Fibroblast of the aortic adventitia (primary cell): ENCODE measurements at places on chromosomes 2 and 18. TPM values are rescaled to one million over a fixed set of nuclear protein-coding genes. Genes with fewer than 3 reads are reported as not detected.

SCYGR4 gene
- total RNA-seq, result not detected in 2 replicates

STEAP3 gene
- total RNA-seq, result 7.0 and 50.9 TPM in 2 replicates

PLA2R1 gene
- 25.0 and 27.0 TPM in 2 replicates for total RNA-seq

RBM43 gene
- 11.9 and 14.3 TPM in 2 replicates for total RNA-seq

C1QL2 gene
- total RNA-seq, result not detected in 2 replicates

ZEB2 gene
- 104 and 129 TPM in 2 replicates for total RNA-seq

TUBB8B gene
- not detected in 2 replicates for total RNA-seq

SMAD2 gene
- total RNA-seq, result 58.7 and 118 TPM in 2 replicates

FAHD2B gene
- 0.90 and 2.5 TPM in 2 replicates for total RNA-seq

RGPD8 gene
- 16.4 and 22.1 TPM in 2 replicates for total RNA-seq

FOXD4L1 gene
- total RNA-seq, result 0.09 and 0.16 TPM in 2 replicates

KATNAL2 gene
- 2.7 and 10.4 TPM in 2 replicates for total RNA-seq

NGEF gene
- total RNA-seq, result 1.1 and 17.4 TPM in 2 replicates

SFTPB gene
- 0.09 TPM in 1 of 2 replicates, not detected in the other for total RNA-seq

UGT1A3 gene
- not detected in 2 replicates for total RNA-seq

ZSCAN30 gene
- 18.6 and 22.6 TPM in 2 replicates for total RNA-seq

OR6B2 gene
- total RNA-seq, result not detected in 2 replicates

DYNAP gene
- not detected in 2 replicates for total RNA-seq

LONRF2 gene
- 1.8 and 2.0 TPM in 2 replicates for total RNA-seq

RSAD2 gene
- 0.63 and 4.0 TPM in 2 replicates for total RNA-seq

MLPH gene
- 5.2 and 6.1 TPM in 2 replicates for total RNA-seq

LRP1B gene
- 0.36 and 0.74 TPM in 2 replicates for total RNA-seq

REG3A gene
- total RNA-seq, result not detected in 2 replicates

ZSWIM2 gene
- 0.18 TPM in 1 of 2 replicates, not detected in the other for total RNA-seq

CRYGA gene
- not detected in 2 replicates for total RNA-seq

MC2R gene
- not detected in 2 replicates for total RNA-seq

KYNU gene
- under 0.01 and 1.3 TPM in 2 replicates for total RNA-seq

FAP gene
- total RNA-seq, result 150 and 228 TPM in 2 replicates

HRH4 gene
- total RNA-seq, result under 0.01 TPM in 1 of 2 replicates, not detected in the other

SEPTIN10 gene
- total RNA-seq, result 137 and 145 TPM in 2 replicates

STPG4 gene
- total RNA-seq, result 0.09 TPM in 1 of 2 replicates, not detected in the other

NDC80 gene
- 5.0 and 43.5 TPM in 2 replicates for total RNA-seq

IL36B gene
- total RNA-seq, result not detected in 2 replicates

FNDC4 gene
- 7.3 and 45.8 TPM in 2 replicates for total RNA-seq

DSEL gene
- total RNA-seq, result 18.5 and 108 TPM in 2 replicates

ASPRV1 gene
- 0.54 TPM in 1 of 2 replicates, not detected in the other for total RNA-seq

CNDP1 gene
- not detected in 2 replicates for total RNA-seq

FER1L5 gene
- total RNA-seq, result 0.18 and 0.98 TPM in 2 replicates

SLC14A1 gene
- 5.6 and 254 TPM in 2 replicates for total RNA-seq

DIS3L2 gene
- total RNA-seq, result 24.9 and 36.3 TPM in 2 replicates

GPR45 gene
- total RNA-seq, result not detected in 2 replicates

LINC00305 gene
- total RNA-seq, result not detected in 2 replicates

HYCC2 gene
- 6.2 and 11.7 TPM in 2 replicates for total RNA-seq

MERTK gene
- 0.65 and 2.4 TPM in 2 replicates for total RNA-seq

SLC9A4 gene
- not detected in 2 replicates for total RNA-seq

INHBB gene
- total RNA-seq, result not detected in 2 replicates

CTNNA2 gene
- 0.36 TPM in 1 of 2 replicates, not detected in the other for total RNA-seq

FMNL2 gene
- total RNA-seq, result 23.6 and 28.0 TPM in 2 replicates

ZAP70 gene
- 0.25 TPM in 1 of 2 replicates, not detected in the other for total RNA-seq

PAX8 gene
- total RNA-seq, result 0.09 and 1.5 TPM in 2 replicates

AQP12A gene
- not detected in 2 replicates for total RNA-seq

CPSF3 gene
- total RNA-seq, result 62.2 and 76.5 TPM in 2 replicates

CCBE1 gene
- total RNA-seq, result 16.2 and 35.3 TPM in 2 replicates

EPB41L3 gene
- total RNA-seq, result 28.0 and 37.3 TPM in 2 replicates

XRCC5 gene
- total RNA-seq, result 212 and 271 TPM in 2 replicates
